ENCODE measurements at places on chromosomes 16 and 17.

GRCh38 chr16:3038896-3039295, 2.2 kb upstream of the BICDL2 start:
- DNase-seq, result no peak

DNA sequence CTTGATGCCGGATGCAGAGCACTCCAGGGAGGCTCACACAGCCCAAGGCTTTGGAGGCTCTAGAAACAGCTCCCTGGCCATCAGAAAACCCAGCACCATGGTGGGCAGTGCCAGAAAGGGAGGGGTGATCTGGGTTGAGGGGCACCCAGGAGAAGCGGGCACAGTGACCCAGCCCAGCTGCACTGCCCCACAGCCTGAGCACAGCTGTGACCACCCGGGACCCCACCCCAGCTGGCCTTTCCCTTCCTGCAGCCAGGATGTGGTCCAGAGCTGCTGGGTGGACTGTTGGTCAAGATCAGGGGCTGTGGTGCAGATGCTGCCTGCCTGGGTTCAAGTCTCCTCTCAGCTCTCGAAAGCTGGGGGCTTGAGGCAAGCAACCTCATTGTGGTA, 223.1 kb downstream of the ZNF423 start:
- DNase-seq, result no peak

DNA sequence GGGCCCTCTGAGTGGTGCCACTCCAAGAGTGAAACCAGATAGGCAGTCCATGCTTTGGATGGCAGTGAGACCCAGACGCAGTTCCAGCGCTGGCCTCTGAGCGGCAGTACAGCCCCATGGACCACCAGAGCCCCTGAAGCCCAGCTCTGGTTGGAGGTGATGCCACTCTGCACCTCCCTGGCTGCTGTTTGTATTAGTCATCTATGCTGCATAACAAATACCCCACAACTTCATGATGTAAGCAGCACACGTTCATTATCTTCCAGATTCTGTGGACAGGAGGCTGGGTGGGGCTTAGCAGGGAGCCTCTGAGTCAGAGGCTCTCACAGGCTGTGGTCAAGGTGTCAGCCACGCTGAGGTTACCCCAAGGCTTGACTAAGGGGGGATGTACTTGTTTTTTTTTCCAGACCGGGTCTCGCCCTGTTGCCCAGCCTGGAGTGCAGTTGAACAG, 5.1 kb upstream of the NME4 start:
- DNase-seq, result peak; percentile 92

- DNase-seq, result no peak
Observed at GRCh38 chr16:86959091-86959651, 358.0 kb downstream of the C16orf95 start.

DNA sequence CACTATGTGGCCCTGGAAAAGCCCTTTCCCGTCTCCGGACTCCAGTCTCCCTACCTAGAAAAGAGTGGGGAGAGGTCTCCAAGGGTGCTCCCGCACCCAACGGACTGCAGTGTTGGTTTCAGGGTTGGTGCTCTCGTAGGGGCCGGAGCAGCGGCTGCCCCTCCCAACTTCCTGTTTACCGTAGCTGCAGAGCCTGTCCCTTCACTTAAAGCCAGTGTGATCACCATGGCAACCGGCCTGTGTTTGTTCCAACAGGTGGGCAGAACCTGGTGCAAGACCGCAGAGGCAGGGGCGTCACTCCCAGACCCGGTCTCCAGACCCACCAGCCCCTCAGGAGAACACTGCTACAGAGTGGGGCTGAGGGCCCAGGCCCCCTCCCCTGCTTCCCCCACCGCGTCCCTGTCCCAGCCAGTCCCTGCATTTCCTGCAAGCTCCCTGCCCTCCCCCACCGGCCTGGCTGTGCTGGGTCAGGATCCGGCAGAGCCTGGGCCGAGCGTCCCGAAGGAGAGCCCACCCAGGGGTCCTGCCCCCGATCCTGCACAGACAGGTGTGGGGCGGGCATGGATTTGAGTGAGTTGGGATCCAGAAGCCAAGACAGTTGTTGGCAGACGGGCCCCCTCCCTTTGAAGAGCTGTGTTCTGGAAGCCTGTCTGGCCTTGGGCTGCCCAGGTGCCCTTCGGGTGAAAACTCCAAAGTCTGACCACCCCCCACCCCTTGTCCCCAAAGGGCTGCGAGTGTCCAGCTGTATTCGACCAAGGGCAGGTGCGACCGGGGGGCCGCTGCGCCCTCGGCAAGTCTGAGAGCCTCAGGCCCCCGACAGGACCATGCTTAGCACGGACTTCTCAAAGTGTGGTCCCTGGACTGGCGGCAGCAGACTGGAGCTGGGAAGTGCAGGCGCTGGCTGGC, 1.5 kb upstream of the BAIAP3 start:
- peak; percentile 86 for DNase-seq

GRCh38 chr17:77286641-77287431, 146.1 kb downstream of the SEC14L1 start:
- DNase-seq, result no peak

- no peak for DNase-seq
Observed at GRCh38 chr16:1133810-1134520, 18.9 kb upstream of the CACNA1H start.

- no peak for DNase-seq
Observed at GRCh38 chr17:7972131-7972785, 30.2 kb upstream of the GUCY2D start.

- no peak for DNase-seq
Observed at GRCh38 chr17:38617074-38617860, 11.5 kb upstream of the SRCIN1 start.

- DNase-seq, result no peak
Observed at GRCh38 chr17:79366988-79367571, 243.8 kb downstream of the RBFOX3 start.

- no peak for DNase-seq
Observed at GRCh38 chr17:6556121-6557039, at the start of gene PITPNM3. PITPNM3 (minus strand) TSS chr17:6556555; CDS start chr17:6556406, 149 bp downstream.

DNA sequence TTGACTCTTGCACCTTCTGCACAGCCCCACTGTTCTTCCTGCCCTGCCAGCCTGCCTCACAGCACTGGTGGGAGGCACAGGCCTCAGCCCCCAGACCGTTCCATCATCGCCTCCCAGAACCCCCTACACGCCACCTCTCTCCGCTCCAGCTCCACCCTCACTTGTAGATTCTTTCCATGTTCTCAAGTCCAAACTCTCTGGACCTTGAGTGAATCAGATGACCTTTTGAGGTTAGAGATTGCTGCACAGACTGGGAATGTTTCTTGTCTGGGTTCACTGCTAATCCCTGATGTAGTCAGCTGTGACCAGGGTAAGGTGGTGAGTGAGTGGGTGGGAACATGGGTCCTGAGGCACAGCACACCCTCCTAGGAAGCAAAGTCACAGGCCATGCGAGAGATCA, 272.4 kb downstream of the IRF8 start:
- DNase-seq, result no peak

DNA sequence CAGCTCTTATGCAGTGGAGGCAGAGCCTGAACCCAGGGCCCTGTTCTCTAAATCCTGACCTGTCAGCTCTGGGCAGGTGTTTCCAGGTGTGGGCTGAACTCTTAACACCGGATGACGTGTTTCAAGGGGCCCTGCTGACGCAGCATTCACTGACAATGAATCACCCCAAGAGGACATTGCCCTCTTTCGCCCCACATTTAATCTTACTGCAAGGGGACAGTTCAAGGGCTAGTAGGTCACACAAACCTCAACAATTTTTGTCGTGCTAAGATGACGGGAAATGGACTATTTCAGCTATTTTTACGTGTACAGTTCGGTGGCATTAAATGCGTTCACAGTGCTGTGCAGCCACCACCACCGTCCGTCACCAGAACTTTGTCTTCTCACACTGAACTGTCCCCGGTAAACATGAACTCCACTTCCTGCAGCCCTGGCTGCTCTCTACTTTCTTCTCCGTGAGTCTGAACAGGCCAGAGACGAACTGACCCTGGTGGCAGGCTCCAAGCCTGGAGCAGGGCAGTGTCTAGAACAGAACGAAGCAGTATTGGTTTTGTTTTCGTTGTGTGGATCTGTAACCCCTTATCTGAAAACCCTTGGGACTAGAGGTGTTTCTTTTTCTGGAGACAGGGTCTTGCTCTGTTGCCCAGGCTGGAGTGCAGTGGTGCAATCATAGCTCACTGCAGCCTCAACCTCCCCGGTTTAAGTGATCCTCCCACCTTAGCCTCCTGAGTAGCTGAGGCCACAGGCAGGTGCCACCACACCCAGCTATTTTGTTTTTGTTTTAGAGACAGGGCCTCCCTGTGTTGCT, 88.4 kb upstream of the CIBAR2 start:
- DNase-seq, result peak; percentile 79

DNA sequence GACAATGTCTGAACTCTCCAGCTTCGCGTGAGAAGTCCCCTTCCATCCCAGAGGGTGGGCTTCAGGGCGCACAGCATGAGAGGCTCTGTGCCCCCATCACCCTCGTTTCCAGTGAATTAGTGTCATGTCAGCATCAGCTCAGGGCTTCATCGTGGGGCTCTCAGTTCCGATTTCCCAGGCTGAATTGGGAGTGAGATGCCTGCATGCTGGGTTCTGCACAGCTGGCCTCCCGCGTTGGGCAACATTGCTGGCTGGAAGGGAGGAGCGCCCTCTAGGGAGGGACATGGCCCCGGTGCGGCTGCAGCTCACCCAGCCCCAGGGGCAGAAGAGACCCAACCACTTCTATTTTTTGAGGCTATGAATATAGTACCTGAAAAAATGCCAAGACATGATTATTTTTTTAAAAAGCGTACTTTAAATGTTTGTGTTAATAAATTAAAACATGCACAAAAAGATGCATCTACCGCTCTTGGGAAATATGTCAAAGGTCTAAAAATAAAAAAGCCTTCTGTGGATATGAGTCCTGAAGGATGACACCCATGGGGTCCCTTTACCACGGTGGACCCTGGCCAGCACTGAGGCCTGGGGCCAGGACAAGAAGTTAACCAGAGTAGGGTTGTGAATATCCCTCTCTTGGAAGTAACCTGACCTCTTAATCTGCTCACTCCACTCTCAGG, 10.5 kb upstream of the ITGAD start:
- DNase-seq, result peak; percentile 80

DNA sequence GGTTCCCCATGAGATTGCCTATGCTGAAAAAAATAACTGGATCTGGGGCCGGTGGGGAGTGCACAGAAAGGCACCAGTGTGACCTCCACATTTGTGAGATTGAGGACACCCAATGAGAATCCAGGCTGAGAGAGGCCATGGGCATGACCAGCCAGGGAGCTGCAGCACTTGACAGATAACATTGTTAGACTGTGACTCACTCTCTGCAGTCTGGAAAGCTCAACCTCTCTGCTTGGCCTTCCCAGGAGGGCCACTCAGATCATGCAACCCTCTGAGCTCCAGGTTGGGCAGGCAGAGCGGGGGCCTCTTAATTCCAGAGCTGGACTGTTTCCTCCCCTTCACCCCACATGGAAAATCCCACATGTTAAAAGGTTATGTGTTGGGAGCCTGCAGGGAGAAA, 30.1 kb downstream of the FZD2 start:
- DNase-seq, result peak; percentile 89

- no peak for DNase-seq
Observed at GRCh38 chr16:24098896-24099295, 157.2 kb upstream of the CACNG3 start.

- DNase-seq, result no peak
Observed at GRCh38 chr17:4898927-4899326, 409 bp upstream of the C17orf107 start.

DNA sequence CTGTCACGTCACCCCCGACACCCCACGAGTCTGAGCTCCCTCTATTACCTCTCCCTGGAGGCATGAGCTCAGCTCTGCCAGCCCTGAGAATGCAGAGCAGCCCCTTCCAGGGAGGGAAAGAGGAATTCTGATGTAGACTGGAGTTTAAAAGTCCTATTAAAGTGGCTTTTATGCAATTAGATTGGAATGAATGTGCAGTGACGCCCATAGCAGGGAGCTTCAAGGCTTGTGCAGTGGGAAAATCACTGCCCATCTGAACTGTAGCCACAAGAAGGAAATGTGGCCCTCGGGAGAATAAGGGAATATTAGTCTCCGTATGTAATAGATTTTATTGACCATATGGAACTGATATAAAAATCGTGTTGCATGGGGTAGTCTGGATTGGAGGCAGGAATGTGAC, 66.9 kb downstream of the ZNF423 start:
- no peak for DNase-seq

DNA sequence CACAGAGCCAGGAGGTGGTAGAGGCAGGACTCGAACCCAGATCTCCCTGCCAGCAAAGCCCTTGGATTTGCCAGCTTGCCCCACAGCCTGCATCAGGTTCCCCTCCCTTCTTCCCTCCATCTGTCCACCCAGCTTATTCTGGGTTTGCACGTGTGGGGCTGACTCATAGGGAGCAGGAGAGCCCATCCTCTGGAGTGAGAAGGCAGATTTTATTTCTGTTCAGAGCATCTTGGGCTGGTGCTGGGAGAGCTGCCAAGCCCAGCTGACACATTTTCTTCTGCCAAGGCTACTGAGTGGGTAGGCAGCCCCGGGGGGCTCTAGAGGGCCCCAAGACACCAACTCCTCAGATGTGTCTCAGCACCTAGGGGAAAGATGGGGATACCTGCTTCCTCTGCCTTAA, 106.3 kb upstream of the CRHR1 start:
- no peak for DNase-seq
